ENCODE measurements at places on chromosomes 7 and 10. TPM values are rescaled to one million over a fixed set of nuclear protein-coding genes. Genes with fewer than 3 reads are reported as not detected.

DNA sequence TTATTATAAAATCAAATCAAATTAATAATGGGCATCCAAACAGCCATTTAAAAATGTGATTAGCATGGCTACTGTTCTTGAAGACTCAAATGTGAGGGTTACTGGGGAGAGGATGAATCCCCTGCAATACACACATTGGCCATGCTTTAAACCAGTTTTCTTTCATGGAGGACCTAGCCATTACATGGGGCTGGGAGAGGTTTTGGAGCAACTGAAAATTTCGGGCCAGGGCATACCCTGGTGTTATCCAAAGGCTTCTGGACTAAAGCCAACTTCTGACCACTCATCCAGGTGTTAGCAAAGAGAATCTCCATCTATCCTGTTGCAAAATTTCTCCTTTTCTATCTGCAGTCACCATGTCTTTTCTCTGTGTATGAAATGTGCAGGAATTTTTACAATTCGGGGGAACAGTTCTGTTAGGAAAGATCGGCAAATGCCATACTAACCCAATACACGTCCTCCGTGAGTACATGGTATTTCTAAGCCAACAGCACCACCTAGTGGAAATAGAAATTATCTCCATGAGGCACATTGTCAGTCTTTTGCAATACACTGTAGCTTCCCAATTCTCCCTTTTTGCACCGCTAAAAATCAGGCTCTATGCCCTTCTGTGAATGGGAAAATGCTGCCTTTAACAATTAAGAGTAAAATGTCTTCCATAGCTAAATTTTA is 47.0 kb upstream of the ZNF107 start:
- no peak for DNase-seq

GRCh38 chr10:60197206-60197605 is 192.5 kb downstream of the ANK3 start:
- no peak for DNase-seq

DNA sequence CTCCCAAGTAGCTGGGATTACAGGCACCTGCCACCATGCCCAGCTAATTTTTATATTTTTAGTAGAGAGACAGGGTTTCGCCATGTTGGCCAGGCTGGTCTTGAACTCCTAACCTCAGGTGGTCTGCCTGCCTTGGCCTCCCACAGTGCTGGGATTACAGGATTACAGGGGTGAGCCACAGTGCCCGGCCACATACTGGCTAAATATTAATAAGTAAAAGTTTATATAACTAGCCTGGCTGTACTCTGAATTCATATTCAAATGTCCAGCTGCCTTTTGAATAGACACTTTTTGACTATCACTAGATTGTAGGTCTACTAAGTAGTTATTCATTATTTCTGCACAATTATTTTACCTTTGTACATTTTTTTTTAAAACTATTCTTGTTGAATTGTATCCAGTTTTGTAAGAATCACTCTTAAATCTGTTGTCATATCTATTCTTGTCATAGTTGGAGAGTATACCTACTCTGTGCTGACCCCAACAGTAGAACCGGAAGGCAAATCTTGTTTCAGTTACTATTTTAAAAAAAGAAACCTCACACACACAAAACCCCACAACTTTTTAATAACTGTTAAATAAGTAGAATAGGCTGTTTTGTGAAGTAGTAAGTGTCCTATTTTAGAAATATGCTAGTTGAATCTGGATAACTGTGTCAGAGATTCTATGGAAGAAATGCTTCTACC is 29.6 kb downstream of the MINPP1 start:
- no peak for DNase-seq

DNA sequence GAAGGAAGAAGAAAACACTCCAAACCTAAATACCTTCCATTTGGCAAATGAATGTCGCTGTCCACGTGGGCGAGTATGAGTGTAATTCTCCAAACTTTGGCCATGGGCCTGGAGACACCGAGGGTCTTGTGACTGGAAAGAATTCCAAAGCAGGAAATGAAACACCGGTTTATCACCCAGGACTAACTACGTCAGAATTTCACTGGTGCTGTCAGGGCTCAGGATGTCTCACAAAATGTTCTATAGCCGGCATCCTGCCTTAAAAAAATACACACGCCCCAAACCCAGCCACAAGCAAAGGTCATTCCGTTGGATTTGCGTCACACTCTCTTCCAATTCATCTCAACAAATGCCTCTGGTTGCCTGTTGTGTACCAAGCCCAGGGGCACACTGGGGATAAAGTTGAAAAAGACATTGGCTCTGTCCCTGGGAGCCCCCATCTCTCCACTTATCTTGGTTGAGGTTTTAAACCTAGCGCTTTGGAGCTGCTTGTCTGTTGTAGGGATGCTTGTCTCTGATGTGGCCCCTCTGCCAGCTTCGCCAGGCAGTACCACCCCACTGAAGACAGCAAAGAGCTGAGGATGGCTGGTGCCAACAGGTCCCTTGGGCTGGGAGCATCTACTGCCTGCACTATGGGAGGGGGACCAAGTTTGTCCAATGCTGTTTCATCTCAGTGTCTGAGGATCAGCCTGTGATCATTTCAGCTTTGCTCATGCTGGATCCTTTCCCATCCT is 31.2 kb downstream of the GSTO2 start:
- no peak for DNase-seq

- DNase-seq: no peak
Measured at GRCh38 chr10:132069122-132069848, 3.5 kb downstream of the JAKMIP3 start.

DNA sequence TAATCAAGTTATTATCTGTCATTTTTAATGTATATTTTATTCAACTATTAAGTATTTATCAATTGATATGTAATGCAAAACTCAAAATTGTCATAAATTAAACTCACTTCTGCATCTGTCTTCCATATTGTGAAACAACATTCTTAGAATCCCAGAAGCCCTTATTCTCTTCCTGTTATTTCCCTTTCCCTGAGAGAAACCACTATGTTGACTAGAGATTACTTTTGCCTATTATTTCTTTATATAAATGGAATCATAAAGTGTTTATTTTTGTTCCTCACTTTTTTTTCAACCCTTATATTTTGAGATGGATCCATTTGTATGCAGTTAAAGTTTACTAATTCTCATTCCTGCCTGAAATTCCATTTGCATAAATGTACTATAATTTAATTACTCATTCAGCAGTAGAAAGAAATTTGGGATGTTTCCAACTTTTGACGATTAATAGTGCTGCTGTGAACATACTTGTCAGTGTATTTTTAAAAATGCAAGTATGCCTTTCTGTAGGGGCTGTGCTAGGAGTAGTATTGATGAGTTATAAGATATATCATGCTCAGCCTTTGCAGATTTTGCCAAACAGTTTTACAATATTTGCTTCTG is 211.2 kb downstream of the SEMA3D start:
- DNase-seq: no peak

DNA sequence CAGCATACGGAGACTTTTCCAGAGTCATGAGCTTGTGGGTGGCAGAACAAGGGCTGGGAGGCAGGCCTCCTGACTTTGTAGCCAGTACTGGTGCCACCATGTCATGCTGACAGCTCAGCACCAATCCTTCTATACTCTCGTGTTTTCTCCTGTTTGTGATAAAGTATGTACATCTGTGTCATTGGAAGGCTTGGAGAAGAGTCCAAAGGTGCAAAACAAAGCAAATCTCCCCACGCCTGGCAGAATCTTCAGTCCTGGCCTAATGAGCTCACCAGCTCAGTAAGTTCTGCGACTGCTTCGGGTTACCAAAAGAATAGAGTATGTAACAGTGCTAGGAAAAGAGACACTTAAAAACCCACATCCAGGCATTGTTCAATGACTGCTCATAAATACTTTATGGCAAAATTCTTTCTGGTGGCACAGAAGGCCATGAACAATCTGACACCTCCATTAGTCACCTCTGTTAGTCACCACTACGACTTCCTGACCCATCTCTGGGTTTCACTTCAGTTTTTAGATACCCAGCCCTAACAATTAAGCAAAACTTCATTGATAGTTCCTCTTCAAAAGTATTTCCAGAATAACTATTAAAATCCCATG is 24.5 kb downstream of the STEAP1 start:
- no peak for DNase-seq

DNA sequence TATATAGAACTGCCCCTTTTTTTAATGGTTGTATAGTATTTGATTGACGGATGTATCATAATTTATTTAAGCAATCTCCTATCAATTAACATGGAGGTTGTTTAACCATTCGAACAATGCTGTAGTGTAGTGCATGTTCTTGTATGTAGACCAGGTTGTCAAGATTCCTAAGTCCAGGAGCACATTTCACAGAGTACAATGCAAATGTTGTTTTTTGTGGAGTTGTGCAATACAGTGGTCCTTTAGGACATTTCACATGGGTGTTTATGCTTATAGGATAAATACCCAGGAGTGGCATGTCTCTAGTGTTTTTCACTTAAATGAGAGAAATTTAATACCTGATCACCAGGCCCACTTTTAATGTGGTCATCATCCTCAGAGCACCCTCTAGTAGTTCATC is 8.1 kb downstream of the ASB4 start:
- DNase-seq: no peak

DNA sequence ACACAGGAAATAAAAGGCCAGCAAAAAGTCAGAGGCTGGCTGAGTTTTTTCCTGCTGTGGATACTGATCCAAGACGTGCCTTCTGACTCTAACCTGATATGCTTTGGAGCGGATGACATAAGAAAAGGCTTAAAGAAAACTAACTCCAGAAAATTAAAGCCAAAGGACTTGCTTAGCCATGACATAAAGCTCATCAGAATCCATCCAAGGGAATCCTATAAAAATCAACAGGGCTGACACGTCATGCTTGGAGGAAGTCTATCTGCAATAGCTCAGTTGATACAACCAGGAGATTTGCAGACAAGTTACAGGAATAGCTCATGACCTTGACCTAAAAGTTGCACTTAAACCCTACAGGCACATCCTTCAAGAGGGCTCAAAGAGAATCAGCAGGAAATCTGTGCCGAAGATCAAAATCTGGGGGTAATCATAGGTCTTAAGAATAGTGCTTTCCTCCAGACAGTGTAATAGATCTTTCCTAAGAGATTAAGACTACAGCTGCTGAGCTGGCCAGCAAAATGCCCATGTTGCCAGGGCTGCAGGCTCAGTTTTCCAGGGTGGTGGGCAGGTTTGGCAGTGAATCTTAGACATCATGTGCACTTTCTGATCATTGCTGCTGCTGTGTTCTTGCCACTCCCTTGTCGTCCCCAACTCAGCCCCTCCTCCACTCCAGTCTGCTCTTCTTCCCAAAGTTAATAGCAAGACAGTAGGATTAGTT is 111.5 kb upstream of the SVIL start:
- no peak for DNase-seq

GRCh38 chr7:7416031-7416858 is 119.4 kb downstream of the COL28A1 start:
- DNase-seq: no peak

DNA sequence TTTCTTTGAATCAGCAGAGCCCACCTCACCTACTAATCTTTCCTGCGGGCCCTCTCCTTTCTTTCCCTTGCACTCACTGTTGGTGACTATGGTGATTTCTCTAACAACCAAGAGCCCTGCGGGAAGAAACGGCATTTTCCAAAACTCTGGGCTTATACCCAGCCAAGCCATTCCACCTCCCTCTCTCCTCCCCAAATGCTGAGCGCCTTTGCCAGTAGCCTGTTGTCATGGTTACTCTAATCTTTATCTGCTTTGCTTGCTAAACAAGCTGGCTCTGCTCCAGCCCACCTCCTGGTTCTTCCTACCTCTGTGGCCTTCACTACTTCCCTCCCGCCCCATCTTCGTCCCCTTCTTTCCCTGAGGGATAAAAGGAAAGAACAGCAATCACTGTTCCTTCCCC is 86.7 kb downstream of the DGKI start:
- DNase-seq: no peak

DNA sequence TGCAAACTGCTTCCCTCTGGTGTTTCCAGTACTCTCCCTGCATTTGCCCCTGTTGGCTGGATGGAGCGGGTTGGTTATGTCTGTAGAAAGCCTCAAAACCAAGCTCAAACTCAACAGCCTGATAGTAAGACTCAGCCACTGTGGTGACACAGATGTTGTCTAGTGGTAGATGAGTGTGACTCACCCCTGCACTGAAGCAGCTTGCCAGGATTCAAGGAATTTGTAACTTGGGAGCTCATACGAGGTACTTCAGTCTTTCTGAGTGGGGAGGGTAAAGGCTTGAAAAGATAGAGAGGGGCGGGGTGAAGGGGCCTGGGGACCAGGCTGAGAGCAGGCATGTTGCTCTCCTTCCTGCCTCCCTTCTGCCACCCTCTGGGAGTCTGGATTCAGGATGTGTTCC is 22.9 kb upstream of the AQP1 start:
- peak; percentile 50 for DNase-seq

- DNase-seq: no peak
Measured at GRCh38 chr10:61781969-61782403, 119.3 kb downstream of the CABCOCO1 start.

GRCh38 chr10:13801907-13802288 is 215.1 kb downstream of the PRPF18 start:
- DNase-seq: no peak

GRCh38 chr10:8444630-8445029 is 390.1 kb downstream of the GATA3 start:
- no peak for DNase-seq

GRCh38 chr10:43774234-43774769 is 125.6 kb upstream of the ZNF32 start:
- no peak for DNase-seq

DNA sequence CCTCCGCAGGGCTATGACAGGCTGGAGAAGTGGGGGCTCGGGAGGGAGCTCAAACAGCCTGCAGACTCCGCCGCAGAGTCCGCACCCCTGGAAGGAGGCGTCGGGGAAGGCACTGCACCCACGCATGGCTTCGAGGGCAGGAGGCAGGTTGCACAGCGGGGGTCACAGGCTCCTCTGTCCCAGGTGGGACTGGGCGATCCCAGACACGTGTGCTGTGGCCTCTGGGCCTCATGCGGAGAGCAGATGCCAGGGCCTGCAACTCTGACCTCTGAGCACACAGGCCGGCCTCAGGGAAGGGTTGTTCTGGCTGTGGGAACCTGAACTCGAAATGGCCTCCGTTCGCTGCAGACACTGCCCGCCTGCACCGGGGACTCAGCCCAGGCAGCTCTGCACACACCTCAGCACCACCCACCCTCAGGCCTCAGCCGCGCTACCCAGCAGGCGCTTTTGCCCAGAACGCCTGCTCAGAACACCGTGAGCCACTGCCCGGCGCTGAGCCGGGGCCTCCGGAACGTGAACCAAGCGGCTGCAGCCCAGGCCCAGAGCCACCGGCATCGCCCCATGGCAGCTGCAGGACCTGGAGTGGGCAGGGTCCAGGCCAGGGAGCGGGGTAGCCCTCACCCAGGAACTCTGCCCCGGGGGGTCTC is 71.8 kb upstream of the ADGRA1 start:
- no peak for DNase-seq

DNA sequence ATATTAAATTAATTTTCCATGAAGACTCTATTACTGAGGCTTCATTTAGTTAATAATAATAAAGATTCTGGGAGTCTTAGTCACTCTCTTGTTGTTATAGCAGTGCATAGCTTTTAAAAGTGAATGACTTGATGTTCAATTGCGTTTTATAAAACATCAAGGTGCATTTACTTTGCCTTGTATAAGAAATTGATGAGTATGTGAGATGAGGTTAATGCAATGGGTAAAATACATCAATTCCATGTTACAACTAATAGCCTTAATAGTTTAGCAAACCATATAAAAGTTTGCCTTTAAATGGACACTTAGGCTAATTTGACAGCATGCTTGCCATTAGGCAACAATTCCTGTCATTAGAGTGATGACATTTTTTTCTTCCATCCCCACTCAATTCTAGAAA is 173.6 kb upstream of the TEX47 start:
- no peak for DNase-seq

GRCh38 chr7:158904599-158904998 is 48.2 kb downstream of the DYNC2I1 start:
- DNase-seq: no peak

The RSPH10B2 gene
- 0.78 TPM for polyA plus RNA-seq

The CYREN gene
- 27.8 TPM for polyA plus RNA-seq

The AP4M1 gene
- 22.0 TPM for polyA plus RNA-seq

The NRAP gene
- polyA plus RNA-seq: 31.5 TPM
